GOT3 (cell line): ENCODE measurements at places on chromosomes 7 and 10.

DNA sequence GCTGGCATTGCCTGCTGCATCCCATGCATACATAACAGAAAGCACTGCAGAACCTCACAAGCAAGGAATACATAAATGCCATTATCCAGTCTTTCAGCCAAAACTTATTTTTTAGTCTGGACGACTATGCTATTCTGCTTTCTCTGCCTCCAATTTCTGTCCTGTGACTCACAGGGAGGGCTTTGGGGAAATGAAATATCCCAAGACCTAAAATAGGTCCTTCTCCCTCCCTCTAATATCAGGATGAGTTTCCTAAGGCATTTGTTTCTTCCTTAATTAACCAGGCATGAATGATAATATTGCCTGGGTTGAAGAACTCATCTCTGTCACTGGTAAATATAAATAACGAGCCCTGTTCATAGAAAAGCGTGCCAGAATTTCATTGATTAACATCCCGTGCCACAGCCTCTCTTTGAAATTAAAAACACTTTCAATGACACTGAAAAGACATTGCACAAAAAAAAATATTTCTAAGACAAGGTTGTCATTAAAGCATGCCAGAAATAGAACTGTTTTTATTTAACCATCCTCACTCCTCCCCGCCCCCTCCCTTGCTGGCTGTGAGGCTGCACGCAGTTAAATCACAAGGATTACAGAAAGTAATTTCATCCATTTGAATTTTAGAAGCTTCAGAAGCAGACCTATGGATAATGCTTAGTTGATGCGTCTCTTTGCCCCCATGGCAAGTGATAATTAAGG is 103.0 kb upstream of the ANKRD1 start:
- no peak for DNase-seq

DNA sequence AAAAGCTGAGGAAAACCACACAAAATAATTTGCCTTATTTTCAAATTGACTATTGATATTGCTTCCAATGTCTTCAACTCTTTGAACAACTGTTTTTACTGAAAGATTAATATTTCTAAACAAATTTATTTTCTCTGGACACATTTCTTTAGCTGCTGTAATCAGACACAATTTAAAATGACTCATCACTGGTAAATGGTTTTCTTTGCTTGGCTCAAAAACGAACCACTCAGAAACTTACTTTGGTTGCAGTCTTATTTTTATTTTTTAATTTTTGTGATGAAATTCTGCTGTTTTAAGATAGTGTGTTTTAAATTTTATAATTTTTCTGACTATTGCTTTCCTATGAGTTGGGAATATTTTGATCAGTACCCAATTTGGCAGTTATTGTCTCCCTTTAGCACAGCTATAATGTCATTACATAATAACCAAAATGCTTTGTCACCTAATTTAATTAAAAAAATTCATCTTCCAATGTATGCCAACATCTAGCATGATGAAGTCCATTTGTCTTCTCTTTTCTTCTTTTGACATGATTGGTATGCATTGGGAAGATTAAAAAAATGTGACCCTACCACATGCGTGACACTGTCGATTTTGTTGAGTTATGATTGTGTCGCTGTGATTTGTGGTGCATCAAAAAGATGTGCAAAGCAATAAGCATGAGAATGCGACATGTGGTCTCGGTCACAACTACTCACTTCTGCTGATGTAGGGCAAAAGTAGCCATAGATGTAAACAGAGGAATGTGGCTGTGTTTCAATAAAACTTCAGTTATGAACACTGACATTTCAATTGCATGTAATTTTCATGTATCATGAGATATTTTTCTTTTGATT is 222.3 kb downstream of the SUGCT start:
- DNase-seq: no peak

- no peak for DNase-seq
These were observed 17.6 kb upstream of the PAX2 start for GRCh38 chr10:100727808-100728207.

- DNase-seq: no peak
These were observed 94.2 kb upstream of the NPVF start for GRCh38 chr7:25322473-25322872.

DNA sequence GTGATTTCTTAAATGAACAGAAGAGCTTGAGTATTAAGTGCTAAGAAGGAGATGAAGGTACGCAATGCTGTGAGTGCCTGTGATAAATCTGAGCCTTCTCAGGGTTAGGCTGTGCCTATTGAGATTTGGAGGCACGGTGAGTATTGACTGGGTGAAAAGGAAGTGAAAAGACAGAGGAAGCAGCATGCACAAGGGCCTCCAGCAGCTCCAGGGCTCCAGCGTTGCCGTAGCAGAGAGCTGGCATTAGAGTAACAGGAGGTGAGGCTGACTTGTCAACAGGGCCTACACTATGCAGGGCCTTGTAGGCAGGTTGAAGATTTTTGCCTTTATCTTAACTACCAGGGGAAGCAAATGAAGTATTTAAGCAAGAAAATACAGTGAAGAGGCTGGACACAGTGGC is 54.1 kb upstream of the PDCD4 start:
- DNase-seq: no peak

DNA sequence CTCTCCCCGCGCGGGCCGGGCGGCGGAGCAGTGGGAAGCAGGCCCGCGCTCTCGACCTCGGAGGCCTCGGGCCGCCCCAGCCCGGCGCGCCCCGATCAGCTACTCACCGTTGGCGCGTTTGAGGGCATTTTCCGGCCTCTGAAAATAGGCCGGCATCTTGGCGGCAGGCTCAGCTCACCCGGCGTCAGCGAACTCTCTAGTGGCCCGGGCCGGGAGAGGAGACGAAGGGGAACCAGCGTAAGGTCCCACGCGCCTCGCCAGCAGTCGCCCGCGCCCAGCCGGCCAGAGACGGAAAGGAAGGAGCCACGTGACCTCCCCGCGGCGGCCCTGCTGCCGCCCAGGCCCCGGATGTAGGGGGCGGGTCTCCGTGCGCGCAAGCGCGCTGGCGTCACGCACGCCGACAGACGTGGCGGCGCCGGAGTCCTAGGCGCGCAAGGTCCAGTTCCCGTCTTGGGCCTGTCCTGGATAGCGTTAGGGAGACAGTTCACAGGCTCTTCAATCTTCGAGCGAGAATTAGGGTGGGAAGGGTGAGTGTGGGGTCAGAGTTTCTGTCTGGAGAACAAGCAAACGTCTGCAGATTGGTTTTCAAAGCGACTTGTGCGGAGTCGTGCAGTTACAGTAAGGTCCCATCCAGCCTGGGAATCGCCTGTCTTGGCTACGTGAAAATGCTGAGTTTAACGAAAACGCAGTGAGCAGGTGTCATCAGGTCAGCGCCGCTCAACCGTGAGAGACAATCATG is at the start of gene EIF3A:
TSS of gene EIF3A (minus strand) at position 297 of the 739 bp plus-strand sequence. CDS start at position 156, 141 bp downstream.
- DNase-seq: peak; percentile 83

- no peak for DNase-seq
These were observed 33.7 kb upstream of the TMEM26 start for GRCh38 chr10:61486738-61487396.

DNA sequence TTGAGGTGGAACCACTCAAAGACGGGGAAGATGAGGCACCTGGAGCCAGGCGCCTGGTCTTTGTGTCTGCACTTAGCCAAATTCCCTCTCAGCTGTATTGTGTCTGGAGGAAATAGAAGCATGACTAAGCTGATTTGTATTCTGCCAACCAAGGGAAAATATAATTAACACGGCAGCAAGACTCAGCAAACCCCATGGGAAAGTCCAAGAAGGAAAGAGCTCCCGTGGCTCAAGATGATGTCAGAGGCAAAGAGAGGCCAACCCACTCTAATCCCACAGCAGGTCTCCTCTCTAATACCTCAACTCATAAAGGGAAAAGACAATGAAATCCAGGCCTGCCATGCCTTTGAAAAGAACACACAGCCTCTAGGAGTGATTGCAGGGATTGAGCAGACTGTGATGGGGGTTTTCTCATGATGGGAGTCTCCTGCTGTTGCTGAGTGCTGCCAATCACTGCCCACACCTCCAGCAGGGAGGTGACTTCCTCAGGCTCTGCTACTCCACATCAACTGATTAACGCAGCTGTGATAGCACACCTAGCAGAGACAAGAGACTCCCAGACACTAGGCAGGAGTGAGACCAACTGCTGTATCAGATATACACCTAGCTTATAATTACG is 255.5 kb upstream of the C7orf33 start:
- DNase-seq: no peak

DNA sequence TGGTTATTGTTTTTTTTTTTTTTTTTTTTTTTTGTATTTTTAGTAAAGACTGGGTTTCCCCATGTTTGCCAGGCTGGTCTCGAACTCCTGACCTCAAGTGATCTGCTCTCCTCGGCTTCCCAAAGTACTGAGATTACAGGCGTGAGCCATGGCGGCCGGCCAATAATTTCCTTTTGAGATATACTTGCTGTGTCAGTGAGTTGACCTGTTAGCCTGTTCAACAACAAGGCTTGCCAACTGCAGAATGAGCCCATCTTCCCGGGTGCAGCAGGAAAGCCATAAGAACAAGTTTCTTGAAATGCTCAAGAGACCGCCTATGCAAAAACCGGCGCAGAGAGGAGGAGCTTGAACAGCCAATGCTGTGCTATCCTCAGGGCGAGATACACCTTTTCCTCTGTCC is 112.5 kb downstream of the PRPF18 start:
- DNase-seq: no peak

GRCh38 chr10:79410315-79411094 is 34.9 kb downstream of the ZCCHC24 start:
- DNase-seq: no peak

- no peak for DNase-seq
These were observed 72.4 kb upstream of the PDE1C start for GRCh38 chr7:32142649-32143048.

DNA sequence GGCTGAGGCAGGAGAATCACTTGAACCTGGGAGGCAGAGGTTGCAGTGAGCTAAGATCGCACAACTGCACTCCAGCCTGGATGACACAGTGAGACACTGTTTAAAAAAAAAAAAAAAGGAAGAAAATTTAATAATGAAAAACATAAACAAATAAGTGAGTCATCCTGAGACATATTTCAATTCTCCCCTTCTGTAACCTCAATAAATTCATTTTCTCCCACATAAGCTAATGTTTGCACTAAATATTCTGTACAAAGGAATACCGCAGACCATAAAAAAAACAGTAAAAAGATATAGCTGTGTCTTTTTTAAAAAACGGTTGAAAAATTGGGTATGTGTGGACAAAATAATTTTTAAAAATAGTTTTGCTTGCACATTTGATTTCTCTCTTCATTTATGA is 654.0 kb downstream of the KCNMA1 start:
- DNase-seq: no peak

DNA sequence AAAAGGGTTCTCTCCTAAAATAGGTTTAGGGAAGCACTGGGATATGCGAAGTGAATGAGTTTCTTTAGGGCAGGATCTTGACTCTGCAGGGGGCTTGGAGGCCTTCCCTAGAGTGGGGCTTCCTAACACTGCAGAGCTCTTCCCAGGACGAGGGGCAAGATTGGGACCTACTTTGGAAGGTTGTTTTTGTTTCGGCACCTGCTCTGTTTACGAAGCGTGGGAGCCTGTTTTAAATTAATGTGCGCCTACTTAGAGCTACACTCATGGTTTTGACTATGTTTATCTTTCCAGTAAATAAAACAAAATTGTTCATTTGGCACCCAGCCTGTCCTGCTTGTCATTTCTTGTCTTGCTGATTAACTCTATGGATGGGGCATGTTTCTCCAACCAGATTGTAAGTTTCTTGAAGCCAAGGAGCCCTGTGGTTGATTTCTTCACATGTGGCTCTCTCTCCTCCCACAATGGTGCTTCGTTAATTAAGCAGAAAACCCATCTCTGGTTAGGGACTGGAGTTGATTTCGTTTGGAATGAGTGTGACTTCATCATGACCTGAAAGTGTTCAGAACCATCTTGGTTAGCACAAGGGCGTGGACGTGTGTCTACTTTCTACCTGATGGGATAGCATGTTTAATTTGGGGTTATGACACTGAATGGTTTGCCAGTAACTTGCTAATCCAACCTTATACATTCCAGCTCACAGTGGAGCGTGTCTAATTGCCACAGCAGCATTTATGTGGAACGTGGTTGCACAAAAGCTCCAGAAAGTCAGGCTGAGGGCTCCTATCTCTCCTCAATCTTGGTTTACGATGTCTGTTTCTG is 98.1 kb downstream of the TCF7L2 start:
- DNase-seq: no peak

DNA sequence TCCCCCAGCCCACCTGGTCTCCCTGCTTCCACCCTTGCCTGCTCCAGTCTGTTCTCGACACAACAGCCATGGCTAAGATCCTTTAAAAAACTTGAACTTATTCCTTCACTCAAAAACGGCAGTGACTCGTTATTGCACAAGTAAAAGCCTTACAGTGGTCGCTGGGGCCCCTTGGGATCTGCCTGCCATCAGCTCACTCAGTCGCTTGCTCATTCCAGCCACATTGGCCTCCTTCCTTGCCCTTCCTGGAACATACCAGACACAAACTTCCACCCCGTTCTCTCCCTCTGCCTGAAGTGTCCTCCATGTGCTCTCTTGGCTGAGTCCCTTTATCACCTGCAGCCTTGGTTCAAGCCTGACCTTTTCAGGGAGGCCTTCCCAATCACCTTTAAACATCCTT is 4.7 kb downstream of the CCNY start:
- no peak for DNase-seq

- no peak for DNase-seq
These were observed 35.0 kb upstream of the ARHGAP12 start for GRCh38 chr10:31963589-31963980.

DNA sequence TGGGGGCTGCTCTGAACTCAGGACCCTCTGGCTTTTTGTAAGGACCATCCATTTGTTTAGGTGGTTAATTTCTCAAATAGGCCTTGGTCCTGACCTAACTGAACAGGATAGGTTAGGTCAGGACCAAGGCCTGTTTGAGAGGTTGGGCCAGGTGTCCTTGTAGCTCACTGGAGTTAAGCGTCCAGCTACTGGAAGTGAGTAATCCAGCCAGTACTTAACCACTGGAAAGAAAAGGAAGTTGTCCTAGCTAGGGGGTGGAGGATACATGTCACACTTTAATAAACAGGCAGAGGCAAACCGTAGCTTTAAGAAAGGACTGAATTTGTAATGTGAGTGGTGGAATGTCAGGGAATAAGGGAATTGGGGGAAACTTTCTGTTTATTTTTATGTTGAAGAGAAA is 96.0 kb downstream of the GPR85 start:
- no peak for DNase-seq

DNA sequence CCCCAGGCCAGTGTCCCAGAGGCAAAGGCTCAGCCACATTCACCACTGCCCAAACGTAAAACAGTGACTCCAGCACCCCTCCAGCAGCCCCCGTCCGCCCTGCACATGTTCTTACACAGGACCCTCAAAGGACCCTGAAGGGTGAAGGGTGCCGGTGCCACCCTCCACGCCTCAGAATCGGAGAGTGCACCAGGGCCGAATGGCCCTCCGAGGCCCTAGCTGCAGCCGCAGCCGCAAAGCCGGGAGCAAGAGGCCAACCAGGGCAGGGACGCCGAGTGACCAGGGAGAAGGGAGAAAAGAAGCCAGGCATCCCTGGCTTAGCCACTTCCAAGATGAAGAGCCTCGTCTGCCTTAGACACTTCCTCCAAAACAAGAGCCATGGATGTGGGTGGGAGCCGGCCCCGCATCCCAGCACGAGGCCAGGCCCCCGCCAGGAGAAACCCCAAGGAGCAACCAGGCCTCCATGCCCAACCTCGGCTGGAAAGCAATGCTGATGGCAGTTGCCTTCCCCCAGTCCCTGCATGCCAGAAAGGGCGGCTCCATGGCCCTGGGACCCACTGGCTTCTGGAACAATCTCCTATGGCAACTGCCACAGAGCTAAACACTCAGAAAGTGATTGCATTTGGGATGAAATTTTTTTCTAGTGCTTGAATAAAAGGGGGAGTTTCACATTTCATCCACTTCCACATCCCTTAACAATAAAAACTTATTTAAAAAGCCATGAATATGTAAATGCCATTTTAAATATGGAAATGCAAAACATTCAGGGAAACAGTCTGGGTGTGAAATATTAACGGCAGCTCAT is 92.3 kb downstream of the MAD1L1 start:
- no peak for DNase-seq
